Caco-2 (cell line): ENCODE measurements at places on chromosomes 11 and 22.

DNA sequence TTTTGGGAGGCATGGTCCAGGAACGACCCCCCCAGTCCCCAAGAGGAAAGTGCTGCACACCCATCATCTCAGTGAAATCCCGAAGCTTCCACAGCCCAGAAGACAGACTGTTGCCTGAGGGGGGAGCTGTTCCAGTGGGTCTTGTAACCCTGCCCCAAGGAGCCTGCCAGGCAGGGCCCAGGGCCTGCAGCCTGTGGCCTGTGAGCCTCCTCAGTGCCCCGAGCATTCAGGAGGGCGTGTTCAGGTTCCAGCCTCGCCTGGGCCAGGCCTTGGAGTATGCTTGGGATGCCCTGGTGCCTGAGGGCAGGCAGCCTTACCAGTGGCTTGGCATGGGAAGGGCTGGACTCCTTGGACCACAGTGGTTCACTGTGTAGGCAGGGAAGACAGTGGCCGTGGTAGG lies 18.0 kb upstream of the CABP2 start:
- no peak for DNase-seq

GRCh38 chr11:31641477-31642062 lies 132.0 kb downstream of the ELP4 start:
- peak; percentile 51 for DNase-seq

GRCh38 chr11:8180469-8180868 lies 11.6 kb upstream of the RIC3 start:
- DNase-seq, result no peak

GRCh38 chr11:103420593-103420992 lies 311.4 kb downstream of the DYNC2H1 start:
- DNase-seq, result no peak

- DNase-seq, result no peak
These were observed 769 bp upstream of the CDC42EP1 start for GRCh38 chr22:37559521-37559900.

- DNase-seq, result no peak
These were observed 35.0 kb downstream of the RNF141 start for GRCh38 chr11:10506008-10506370.

GRCh38 chr11:60926500-60926899 lies 2.2 kb downstream of the TMEM132A start:
- DNase-seq, result no peak

DNA sequence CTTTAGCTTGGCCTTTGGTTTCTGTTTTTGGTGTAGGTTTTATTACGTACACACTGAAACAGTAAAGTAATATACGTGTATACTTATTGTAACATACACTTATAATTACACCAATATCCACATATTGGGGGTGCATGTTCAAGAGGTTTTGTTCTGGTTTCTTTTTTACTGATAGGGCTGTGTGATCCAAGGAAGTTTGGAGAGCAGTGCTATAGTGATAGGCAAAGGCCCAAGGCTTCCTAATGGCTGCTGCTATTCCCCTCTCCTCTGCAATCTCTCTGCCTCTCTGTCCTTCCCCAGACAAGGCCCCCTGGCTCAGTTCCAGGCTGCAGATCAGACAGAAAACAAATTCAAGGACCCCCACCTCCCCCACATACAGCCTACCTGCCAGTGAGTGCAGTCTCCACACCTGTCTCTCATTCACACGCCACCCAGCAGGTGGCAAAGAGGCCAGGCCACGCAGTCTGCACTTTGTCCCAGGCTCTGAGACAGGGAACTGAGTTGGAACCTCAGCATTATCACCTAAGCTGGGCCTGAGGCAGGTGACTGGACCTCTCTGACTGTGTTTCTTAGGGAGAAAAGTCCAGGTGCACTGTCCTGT lies 15.1 kb downstream of the TMEM184B start:
- DNase-seq, result peak; percentile 43

GRCh38 chr11:88292171-88292843 lies 45.2 kb downstream of the CTSC start:
- DNase-seq, result no peak

- no peak for DNase-seq
These were observed 49.3 kb upstream of the RDX start for GRCh38 chr11:110345743-110346142.

GRCh38 chr22:47780281-47780875 lies 1017.9 kb downstream of the TBC1D22A start:
- no peak for DNase-seq

GRCh38 chr11:60777106-60777505 lies 8.0 kb upstream of the MS4A10 start:
- DNase-seq, result no peak

GRCh38 chr22:29334696-29335344 lies 19.3 kb upstream of the RASL10A start:
- DNase-seq, result no peak

DNA sequence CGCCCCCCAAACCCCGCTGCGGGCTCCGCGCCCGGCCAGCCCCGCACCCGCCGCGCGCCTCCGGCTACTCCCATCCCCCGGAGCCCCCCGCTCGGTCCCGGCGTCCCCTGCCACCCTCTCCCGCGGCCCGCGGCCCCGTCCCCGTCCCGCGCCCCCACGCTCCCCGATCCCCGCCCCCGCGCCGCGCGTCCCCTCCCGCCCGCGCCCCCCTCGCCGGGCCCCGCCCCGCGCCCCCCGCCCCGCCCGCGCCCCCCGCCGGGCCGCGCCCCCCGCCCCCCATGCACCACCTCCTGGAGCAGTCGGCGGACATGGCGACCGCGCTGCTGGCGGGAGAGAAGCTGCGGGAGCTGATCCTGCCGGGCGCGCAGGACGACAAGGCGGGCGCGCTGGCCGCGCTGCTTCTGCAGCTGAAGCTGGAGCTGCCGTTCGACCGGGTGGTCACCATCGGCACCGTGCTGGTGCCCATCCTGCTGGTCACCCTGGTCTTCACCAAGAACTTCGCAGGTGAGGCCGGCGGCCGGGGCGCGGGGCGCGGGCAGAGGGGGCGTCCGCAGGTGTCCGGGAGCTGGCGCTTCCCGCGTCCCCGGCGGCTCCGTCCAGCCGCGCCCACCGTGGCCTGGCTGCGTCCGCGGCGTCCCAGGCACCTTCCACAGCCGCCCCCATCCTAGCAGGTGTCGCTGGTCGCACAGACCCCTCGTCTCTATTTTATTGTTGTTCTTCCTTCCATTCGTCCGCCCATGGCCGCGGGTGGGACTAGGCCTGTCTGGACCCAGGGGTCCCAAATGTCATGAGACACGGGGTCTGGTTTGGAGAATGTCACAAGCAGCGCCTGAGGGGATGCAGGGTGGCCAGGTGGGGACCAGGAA lies at the start of gene PANX2:
Gene PANX2 (plus strand): TSS at position 279 of the 866 bp plus-strand sequence. CDS start 0 bp downstream, at position 279.
- no peak for DNase-seq

- no peak for DNase-seq
These were observed 40.2 kb downstream of the LMO1 start for GRCh38 chr11:8223513-8223900.

- DNase-seq, result no peak
These were observed 23.7 kb upstream of the BID start for GRCh38 chr22:17797721-17798559.

DNA sequence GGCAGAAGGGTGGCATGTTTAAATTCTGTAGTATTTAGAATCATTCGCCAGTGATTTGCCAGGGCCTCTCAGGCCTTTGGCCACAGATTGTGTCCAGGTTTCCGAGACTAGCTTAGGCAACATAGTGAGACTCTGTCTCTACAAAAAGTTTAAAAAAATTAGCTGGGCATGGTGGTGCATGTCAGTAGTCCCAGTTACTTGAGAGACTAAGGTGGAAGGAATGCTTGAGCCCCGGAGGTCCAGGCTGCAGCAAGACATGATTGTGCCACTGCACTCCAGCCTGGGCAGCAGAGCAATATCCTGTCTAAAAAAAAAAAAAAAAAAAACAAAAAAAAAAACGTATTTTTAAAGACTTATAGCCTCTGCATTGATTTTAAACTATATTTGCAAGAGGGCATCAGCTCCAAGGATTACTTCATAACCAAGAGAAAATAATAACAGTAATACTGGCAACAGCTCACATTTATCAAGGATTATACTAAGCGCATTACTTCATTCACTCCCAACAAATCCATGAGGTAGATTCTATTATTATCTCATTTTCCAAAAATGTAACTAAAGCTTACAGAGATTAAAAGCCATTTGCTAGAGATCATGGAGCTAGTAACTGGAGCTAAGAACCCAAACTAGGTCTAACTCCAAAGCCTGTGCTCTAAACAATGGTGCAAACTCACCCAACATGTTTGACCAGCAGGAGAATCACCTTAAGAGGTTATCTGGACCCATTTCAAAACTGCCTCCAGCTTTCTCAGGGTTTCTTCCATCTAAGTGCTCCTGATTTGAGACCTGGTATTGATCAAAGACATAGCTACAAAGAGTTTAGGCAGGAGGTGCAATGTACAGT lies 32.6 kb upstream of the SLC6A5 start:
- no peak for DNase-seq

- no peak for DNase-seq
These were observed 12.2 kb downstream of the TNKS1BP1 start for GRCh38 chr11:57312511-57313021.

GRCh38 chr11:2149864-2150847 lies 10.9 kb downstream of the INS start:
- no peak for DNase-seq

- DNase-seq, result no peak
These were observed 86.7 kb downstream of the ARHGAP8 start for GRCh38 chr22:44839061-44839460.

GRCh38 chr11:62324731-62325556 lies 12.3 kb upstream of the ASRGL1 start:
- peak; percentile 64 for DNase-seq

GRCh38 chr11:43868852-43869567 lies 11.6 kb upstream of the ALKBH3 start:
- no peak for DNase-seq

DNA sequence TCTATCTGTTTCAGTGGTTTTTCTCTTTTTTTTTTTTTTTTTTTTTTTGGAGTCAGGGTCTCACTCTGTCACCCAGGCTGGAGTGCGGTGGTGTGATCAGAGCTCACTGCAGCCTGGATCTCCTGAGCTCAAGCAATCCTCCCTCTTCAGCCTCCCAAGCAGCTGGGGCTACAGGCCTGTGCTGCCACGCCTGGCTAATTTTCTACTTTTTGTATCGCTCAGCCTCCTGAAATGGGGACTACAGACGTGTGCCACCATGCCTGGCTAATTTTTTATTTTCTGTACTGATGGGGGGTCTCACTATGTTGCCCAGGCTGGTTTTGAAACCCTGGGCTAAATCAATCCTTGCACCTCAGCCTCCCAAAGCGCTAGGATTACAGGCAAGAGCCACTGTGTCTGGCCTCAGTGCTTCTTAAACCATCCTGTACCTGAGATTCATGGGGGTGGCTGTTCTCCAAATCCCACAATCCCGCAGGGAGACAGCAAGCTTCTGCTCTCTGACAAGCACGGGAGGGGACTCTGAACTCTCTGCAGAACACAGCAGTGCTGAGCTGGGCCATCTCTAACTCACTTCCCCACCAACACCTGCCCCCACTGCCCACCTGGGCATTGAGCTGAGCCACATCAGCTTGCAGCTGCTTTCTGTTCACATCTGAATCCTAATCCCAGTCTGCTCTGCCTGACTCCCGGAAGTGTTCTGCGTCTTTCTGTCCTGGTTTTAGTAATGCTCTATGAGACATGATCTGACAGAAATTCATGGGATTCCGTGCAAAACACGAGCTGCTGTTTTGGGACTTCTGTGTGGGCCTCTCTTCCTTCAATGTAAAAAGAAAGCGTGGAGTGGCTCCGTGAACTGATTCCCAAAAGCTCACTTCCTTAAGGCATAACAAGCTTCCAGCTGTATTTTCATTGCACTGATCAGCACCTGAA lies 400.0 kb downstream of the LARGE1 start:
- DNase-seq, result no peak

DNA sequence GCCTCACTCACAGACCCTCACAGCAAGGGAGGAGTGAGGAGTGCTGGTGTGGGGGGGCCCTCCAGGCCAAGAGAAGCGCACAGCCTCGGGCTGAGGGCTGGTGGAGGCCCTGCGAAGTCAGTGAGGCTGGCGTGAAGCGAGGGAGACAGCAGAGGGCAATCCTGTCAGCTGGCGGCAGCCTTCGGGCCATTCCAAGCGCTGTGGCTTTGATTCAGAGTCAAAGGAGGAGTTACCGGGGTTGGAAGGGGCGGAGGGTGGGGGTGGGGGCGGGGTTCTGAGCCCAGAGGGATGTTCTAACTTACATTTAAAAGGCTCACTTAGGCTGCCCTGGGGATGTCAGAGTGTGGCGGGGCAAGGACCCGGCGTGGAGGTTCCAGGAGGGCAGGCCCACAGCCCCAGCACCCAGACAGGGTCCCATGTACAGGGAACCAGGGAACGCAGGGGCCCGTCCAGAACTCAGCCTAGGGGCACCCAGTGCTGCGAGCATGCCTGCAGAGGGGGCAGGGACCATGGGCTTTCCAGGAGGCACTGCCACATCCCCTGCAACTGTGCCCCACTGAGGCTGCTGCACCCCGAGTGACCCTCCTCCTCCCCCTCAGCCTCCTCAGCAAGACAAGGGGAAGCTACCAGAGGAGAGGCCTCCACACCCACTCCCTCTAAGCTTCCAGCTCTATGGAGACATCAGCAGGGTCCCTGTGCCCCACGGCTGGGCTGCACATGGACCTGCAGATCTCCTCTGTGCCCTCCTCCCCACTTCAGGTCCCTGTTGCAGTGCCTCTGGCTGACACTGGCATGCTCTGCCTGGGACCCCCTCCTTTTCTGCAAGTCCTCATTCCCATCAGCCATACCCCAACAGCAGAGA lies 39.7 kb upstream of the TTLL12 start:
- no peak for DNase-seq

DNA sequence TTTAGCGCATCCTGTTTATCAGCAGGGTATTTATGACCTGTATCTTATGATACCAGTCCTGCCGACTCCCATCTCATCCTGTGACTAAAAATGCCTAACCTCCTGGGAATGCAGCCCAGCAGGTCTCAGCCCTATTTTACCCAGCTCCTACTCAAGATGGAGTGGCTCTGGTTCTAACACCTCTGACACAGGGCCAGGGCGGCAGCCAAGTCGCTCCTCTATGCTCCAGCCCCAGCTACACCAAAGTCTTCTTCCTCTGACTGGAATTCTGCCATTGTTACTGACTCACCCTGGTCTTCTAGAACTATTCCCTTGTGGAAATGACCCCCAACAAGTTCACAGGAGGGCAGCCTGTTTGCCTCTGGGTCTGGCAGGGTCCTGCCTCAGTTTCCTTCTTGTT lies 7.9 kb upstream of the C1QTNF6 start:
- no peak for DNase-seq

- peak; percentile 80 for DNase-seq
These were observed at the start of gene GAL3ST1 for GRCh38 chr22:30574095-30574981. Gene GAL3ST1 (minus strand): TSS chr22:30574665. CDS start chr22:30557392, 17,273 bp downstream.

- no peak for DNase-seq
These were observed 11.7 kb upstream of the MPEG1 start for GRCh38 chr11:59224351-59224928.

DNA sequence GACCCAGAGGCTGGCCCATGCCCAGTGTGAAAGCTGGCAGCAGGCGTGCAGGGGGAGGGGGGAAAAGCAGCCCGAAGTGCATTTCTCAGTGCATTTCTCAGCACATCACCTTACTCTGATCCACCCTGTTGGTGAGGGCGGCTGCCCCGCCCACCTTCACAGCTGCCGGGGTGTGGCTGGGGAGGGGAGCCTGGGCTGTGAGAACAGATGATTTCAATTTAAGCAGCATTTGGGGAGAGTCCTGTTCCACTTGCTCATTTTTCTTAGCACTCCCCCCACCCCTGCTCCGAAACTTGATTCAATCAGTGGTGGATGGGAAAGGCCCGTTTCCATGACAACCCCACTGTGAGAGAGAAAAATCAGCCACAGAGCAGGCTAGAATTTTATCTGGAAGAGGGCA lies 84.8 kb downstream of the SNX19 start:
- DNase-seq, result no peak
